ENCODE measurements at places on chromosomes 5 and 9.

DNA sequence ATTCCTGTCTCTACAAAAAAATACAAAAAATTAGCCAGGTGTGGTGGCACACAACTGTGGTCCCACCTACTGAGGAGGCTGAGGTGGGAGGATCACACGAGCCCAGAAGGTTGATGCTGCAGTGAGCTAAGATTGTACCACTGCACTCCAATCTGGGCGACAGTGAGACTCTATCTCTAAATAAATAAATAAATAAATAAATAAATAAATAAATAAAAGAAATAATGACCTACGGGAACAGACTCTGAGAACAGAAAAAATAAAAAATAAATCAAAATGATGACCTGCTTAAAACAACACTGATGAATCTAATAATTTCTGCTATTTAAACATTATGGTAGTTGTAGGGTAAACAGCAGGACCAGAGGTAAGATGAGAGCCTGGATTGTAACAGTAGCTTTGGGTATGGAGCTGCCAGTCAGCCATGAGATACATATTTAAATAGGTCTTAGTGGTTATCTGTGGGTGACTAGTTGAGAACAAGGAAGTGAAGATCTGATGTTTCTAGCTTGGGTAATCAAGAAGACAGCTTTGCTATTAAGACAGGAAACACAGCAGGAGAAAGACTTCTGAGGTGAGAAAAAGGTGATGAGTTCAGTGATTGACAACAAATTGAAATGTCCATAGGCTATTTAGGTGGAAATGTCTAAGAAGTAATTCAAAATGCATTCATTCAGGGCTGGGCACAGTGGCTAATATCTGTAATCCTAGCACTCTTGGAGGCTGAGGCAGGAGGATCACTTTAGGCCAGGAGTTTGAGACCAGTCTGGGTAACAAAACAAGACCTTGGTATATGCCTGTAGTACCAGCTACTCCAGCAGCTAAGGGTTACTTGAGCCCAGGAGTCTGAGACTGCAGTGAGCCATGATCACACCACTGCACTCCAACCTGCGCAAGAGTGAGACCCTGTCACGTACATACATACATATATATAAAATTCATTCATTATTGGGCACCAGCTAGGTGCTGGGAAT, 11.0 kb downstream of the RNF145 start:
- H3K27me3 ChIP-seq: no peaks in the 10 kb centered on the region
- no peak for DNase-seq
- H3K4me1 ChIP-seq: peaks cover 24% of the 10 kb centered on the region
- H3K36me3 ChIP-seq: no peaks in the 10 kb centered on the region
- H3K27ac ChIP-seq: peak overlapping the region; percentile 30

GRCh38 chr5:105428451-105429380, 1866.1 kb upstream of the NUDT12 start:
- no peak for DNase-seq
- H3K4me3 ChIP-seq: no peak overlapping the region
- no peaks in the 10 kb centered on the region for H3K4me1 ChIP-seq
- no peaks in the 10 kb centered on the region for H3K36me3 ChIP-seq

GRCh38 chr9:114488398-114489129, 16.7 kb downstream of the WHRN start:
- no peaks in the 10 kb centered on the region for H3K36me3 ChIP-seq
- H3K4me1 ChIP-seq: peaks cover 20% of the 10 kb centered on the region
- no peak for DNase-seq
- H3K4me3 ChIP-seq: no peak overlapping the region
- no peak overlapping the region for H3K27ac ChIP-seq
- no peaks in the 10 kb centered on the region for H3K27me3 ChIP-seq

DNA sequence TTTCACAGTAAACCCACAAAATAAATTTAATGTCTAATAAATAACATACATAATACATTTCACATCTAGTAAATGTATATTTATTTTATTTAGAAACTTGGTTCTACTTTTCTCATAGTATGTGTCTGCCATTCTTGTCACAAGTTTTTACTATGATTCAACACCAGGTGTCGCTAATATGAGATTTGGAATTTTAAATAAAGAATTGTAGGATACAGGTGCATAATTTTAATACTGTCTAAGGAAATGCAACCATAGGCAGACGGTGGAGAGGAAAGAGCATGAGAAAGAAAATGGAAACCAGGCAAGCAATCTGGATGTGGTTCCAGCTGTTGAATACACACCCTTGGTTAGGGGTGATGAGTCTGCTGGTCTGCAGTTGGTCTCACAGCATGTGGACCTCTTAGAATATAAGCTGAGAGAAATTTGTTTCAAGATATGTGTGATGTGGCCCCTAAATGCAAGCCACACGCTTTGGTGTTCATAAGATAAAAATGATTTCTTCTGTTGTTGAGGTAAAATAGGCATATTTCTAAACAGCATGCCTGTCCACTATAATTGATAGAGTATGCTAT, 114.7 kb upstream of the TXNDC8 start:
- no peak for DNase-seq
- no peak overlapping the region for H3K27ac ChIP-seq
- H3K36me3 ChIP-seq: no peaks in the 10 kb centered on the region
- H3K4me1 ChIP-seq: no peaks in the 10 kb centered on the region

- H3K4me1 ChIP-seq: no peaks in the 10 kb centered on the region
- no peak overlapping the region for H3K27ac ChIP-seq
- no peak for DNase-seq
- no peak overlapping the region for H3K4me3 ChIP-seq
- H3K36me3 ChIP-seq: peaks cover 3% of the 10 kb centered on the region
Observed at GRCh38 chr5:72273547-72273946, 46.5 kb downstream of the MRPS27 start.

GRCh38 chr5:111774525-111774924, 17.5 kb upstream of the NREP start:
- no peaks in the 10 kb centered on the region for H3K36me3 ChIP-seq
- no peak for DNase-seq
- no peak overlapping the region for H3K4me3 ChIP-seq
- H3K4me1 ChIP-seq: no peaks in the 10 kb centered on the region
- H3K27me3 ChIP-seq: no peaks in the 10 kb centered on the region

DNA sequence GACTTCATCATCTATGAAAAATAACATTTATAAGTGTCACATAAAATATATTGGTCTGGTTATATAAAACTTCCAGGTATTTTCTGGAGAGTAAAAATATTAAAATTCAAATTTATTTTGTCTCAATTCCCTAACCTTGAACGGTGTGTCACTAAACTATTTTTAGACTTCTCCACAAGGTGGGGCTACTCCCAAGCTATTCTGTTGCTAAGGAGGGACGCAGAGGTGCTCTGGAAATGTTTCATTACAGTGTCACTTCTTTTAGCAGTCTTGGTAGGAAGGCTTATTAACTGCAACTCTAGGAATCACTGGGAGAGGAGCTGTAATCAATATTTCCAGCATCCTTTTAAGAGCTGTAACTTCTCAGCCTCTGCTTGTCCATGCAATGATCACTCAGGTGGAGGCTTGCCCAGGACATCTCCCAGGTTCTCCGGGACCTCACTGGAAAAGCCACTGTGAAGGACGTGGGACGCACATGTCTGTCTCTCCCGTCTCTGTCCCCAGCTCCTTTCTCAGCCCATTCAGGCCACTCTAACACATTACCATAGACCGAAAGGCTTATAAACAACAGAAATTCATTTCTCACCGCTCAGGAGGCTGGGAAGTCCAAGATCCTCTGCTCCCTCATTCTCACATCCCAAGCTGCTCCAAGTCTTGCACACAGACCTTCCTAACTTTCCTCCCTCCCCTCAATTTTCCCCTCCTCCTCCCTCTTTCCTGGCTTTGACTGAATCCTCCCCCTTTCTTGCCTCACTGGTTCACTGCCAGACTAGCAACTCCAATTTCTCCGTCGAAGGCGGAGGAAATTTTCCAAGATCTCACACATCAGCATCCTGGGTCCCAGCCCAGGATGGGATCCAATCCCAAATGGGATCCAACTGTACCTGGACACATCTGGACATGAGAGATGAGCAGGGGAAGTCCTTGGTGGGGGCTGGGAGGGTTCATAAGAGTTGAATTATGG, 32.7 kb upstream of the DNAH5 start:
- H3K4me1 ChIP-seq: no peaks in the 10 kb centered on the region
- no peak overlapping the region for H3K4me3 ChIP-seq
- no peak overlapping the region for H3K27ac ChIP-seq
- no peaks in the 10 kb centered on the region for H3K36me3 ChIP-seq
- DNase-seq: no peak

DNA sequence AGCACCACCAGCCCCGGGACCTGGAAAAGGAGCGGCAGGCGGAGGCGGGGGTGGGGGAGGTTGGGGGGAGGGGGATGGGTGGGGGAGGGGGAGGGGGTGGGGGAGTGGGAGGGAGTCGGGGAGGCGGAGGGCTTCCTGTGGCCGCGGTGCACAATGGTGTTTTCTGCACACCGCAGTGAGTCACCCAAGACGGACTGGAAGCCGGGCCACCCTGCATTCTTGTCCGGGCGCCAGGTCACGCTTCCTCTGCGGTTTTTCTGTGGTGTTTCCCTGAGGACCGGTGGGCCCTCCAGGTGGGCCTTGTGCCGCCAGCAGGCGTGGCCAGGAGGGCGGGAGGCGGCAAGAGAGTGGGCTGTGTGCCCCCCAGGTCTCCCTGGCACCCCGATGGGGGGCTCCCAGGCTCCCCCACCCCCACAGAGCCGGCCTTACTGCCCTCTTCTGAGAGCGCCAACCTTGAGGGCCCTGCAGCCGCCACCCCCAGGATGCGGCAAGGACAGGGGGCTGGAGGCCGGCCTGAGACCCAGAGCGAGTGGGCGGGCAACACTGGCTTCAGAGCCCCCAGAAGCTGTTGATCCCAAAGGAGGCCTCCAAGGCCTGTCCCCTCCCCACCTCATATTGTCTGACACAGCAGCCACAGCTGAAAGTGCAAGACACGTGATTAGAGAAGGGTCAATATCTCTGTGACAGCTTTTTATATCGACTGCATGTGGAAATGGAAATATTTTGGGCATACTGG, 11.1 kb downstream of the EXD3 start:
- H3K4me3 ChIP-seq: no peak overlapping the region
- no peak for DNase-seq
- no peaks in the 10 kb centered on the region for H3K27me3 ChIP-seq
- H3K36me3 ChIP-seq: no peaks in the 10 kb centered on the region
- H3K27ac ChIP-seq: no peak overlapping the region

DNA sequence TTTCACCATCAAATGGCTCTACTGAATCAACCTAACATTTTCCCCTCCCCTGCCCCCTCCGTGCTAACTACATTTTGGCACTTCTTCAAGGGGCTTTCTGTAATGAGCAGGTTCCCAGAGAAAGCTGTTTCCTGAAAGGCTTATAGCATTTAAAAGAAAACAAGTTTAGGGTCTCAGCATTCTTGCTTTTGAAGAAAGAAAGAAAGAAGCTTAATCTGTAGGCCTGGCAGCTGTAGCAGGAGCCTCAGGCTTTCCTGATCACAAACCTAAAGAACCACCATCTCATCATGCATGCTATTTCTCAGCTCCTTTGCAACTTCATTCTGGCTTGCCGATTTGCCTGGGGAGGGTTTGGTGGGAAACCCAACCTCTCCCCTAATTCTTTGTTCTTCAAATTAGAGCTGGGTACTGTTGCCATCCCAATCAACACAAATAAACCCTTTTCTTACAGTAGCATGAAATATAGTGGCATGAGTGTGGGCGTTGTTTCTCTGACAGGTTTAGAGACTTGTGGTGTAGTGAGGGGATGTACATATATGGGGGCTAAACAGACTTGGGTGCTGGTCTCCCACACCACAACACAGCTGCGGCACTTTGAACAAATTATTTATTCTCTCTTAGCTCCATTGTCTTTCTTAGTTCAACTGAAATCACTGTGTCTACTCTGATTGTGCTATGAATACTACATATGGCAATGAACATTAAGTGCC, 160.5 kb upstream of the TNC start:
- no peak overlapping the region for H3K27ac ChIP-seq
- no peak for DNase-seq
- no peak overlapping the region for H3K4me3 ChIP-seq
- H3K27me3 ChIP-seq: peaks cover 11% of the 10 kb centered on the region
- no peaks in the 10 kb centered on the region for H3K36me3 ChIP-seq
- H3K4me1 ChIP-seq: no peaks in the 10 kb centered on the region

- H3K36me3 ChIP-seq: no peaks in the 10 kb centered on the region
- no peak overlapping the region for H3K27ac ChIP-seq
- no peaks in the 10 kb centered on the region for H3K4me1 ChIP-seq
Observed at GRCh38 chr5:87054821-87055220, 212.9 kb upstream of the RASA1 start.

GRCh38 chr9:105259731-105260612, 15.5 kb downstream of the SLC44A1 start:
- H3K36me3 ChIP-seq: no peaks in the 10 kb centered on the region
- no peak overlapping the region for H3K27ac ChIP-seq
- no peaks in the 10 kb centered on the region for H3K4me1 ChIP-seq
- H3K27me3 ChIP-seq: no peaks in the 10 kb centered on the region
- no peak overlapping the region for H3K4me3 ChIP-seq

DNA sequence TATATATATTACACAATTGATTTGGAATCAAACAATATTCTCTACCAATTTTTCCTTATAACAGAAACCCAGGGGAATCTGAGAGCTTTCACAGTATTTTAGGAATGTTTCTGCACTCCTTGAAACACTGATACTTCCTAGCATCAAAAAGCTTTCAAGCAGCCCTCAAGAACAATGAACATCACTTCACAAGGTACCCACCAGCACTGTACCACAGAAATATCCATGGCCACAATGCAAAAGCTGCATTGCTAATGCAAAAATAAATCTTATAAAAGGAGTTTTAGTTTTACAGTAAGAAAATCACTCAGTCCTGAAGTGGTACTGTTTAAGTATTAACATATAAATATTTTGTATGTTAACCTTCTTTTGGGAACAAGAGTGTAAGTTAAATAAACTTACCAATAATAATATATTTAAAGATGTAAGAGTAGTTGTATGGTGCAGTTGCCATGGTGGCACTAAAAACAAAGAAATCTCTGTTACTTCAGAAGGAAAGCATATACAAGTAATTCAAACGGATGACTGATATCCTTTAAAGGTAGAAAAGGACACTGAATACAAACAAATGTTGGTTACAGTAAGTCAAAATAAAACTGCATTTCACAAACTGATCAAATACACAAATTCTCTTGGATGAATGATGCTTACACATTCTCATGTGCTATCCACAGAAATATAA, 8.6 kb downstream of the RAB14 start:
- H3K27me3 ChIP-seq: no peaks in the 10 kb centered on the region
- H3K36me3 ChIP-seq: no peaks in the 10 kb centered on the region
- H3K27ac ChIP-seq: peak overlapping the region; percentile 22
- DNase-seq: no peak
- H3K4me3 ChIP-seq: no peak overlapping the region
- H3K4me1 ChIP-seq: peaks cover 12% of the 10 kb centered on the region

DNA sequence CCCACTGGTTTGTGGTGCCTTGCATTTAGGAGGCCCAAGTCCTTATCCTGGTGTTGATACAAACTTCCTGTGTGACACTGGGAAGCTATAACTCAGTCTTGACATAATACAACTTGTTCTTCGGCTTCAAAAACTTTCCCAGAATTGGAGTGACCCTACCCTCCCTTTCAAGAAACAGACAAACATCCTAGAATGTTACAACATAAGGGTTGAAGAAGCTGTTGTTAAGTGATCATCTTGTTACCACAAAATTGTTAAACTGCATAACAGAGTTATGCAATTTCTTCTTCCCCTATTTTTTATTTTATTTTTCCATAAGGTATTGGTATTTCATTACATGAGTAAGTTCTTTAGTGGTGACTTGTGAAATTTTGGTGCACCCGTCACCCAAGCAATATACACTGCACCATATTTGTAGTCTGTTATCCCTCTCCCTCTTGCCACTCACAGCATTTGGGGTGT, 21.3 kb downstream of the TLR4 start:
- DNase-seq: no peak
- no peaks in the 10 kb centered on the region for H3K4me1 ChIP-seq
- no peak overlapping the region for H3K4me3 ChIP-seq
- no peak overlapping the region for H3K27ac ChIP-seq
- H3K36me3 ChIP-seq: no peaks in the 10 kb centered on the region
